ENCODE measurements at places on chromosomes 1 and 21.

DNA sequence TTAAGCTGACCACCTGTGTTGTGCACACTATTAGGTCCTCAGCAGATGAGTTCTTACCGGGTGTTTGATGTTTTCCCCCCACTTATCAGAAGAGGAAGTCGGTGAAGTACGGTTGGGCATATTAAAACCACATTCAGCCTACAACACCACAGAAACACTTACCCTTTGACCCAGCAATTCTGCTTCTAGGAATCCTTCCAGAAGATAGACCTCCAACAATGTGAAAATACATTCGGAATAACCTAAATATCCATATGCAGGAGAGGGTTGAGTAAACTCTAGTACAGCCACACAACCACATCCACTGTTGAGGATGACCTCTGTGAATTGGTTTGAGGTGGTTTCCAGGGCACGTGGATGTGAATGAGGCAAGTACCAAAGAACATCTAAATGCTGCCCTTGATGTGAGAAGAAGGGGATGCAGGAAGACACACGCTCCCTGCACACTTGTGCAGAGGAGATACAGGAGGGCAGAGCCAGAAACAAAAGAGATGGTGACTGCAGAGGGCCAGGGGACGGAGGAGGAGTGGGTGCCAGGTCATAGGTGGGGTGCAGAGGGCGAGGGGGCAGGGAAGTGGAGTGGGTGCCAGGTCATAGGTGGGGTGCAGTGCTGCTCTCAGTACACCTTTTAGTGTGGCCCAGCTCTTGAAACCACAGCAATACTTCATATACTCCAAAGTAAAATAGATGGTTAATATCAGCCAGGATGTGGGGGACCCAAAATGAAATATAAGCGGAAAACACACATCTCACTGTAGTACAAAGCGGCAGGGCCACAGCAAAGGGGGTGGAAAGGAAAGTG, 12.8 kb downstream of the ADARB1 start:
- no peak for DNase-seq

DNA sequence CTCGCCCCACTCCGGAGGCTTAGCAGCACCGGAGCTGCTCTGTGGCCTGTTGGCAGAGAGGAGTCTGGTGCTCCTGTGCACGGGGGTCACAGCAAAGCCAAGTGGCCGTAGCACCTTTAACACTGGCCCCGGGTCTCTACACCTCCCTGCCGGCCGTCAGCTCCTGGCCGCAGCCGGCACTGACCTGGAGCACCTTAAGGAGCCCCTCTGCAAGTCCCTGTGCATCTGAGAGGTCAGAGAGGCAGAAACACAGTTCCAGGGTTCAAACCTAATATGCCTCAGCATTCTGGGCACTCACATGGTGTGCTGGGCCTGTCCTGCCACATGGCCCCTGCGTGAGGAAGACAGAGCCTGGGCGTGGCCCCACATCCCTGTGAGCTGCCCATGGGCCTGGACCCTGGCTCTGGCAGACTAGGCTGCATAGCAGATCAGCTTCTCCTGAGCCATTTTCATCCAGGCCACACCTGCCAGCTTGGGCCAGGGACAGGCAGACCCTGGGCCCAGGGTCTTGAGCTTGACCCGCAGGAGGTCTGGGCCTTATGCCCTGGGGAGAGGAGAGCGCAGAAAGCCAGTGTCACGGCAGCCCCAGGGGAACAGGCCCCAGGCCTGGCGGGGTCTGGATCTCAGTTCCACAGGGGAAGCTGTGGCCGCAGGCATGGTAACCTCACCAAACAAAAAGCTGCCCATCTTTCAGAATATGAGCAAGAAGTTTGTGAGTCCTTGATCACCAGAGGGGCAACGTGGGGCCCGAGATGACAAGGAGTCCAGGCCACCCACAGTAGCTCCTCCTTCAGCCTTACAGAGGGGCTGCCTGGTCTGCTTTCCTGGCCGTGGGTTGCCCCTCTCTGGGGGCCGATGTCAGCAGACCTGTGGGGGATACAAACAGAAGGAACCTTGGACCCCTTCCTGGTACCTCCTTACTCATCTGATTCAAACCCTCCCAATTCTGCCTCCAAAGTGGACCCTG, 146.0 kb upstream of the COL6A1 start:
- DNase-seq = no peak

DNA sequence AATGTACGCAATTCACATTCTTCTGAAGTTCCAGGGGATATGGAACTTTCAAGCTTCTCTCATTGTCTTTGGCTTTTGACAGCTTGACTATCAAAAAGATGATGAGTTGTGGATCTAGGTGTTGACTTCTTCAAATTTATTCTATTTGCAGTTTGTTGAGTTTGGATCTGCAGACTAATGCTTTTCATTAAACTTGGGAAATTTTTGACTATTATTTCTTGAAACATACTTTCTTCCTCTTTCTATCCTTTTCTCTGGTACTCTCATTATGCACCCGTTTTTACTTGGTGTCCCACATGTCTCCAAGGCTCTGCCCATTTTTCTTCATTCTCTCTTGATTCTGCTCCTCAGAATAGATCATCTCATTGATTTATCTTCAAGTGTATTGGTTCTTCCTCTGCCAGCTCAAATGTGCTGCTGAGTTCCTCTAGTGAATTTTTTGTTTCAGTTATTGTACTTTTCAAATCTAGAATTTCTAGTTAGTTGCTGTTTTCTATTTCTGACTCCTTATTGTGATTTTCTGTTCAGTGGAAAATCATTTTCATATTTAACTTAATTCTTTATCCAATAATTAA, 49.4 kb downstream of the CYP2J2 start:
- no peak for DNase-seq

DNA sequence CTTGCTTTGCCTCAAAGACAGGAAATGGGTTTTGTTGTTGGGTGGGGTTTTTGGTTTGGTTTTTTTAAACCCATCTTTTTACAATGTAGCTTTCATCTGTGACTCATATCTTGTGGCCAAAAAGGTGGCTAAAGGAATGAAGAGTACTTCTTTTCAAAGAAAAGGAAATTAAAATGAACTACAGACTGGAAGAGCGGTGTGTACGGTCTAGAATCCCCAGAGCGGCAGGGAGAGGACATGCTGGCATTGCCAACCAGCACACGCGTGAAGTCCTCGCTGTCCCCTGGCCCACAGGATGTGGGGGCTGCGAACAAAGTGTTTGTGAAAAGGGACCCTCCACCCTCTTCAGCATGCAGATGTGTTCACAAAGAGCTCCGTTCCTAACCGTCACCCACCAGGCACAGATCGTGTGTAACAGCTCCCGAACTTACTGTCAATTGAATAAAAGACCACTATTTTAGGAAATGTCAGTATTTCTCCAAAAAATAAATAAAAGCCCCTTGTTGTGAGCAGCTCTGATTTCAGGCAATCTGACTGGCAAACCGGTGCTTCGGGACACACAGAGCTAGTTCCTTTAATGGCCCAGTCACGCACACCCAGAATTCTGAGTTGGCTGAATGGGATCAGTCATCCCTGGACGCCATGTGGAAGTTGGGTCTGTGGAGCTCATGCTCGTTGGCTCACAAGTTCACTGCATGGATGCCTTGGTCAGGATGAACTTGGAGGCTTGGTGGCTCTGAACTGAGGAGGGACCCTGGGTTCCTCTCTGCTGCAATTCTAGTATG, 602.9 kb downstream of the NPHP4 start:
- DNase-seq = no peak

GRCh38 chr1:29452463-29453230, 216.3 kb downstream of the PTPRU start:
- no peak for DNase-seq

DNA sequence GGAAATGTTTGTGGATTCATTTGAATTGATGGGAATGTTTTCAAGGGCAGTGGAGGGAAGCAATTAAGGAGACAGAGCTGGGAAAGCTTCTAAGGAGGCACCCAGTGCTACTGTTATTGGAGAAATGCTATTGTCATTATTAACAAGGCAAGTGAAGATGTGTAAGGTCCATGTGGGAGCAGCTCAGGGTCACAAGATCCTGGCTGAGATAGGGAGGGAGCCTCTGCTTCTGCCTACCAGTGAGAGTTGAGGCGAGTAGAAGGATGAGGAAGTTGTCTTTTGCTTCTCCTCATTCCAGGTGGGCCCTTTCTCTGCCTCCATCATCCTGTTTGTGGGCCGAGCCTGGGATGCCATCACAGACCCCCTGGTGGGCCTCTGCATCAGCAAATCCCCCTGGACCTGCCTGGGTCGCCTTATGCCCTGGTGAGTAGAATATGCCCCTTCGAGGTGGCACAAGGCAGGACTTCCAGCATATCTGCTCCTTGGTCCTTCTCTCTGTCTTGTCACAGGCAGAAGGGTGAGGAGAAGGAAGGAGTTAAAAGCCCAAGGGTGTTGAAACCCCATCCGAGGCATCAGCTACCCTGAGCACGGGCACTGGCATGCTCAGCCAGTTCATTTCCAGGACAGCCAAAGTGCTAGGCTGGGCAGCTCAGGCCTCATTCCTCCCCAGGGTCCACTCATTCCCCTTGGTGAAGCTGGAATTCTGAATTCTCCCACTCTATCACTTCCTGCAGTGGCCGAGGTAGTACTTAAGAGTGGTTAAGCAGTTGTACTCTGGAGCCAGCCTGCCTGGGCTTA, 3.7 kb downstream of the MFSD2A start:
- no peak for DNase-seq

DNA sequence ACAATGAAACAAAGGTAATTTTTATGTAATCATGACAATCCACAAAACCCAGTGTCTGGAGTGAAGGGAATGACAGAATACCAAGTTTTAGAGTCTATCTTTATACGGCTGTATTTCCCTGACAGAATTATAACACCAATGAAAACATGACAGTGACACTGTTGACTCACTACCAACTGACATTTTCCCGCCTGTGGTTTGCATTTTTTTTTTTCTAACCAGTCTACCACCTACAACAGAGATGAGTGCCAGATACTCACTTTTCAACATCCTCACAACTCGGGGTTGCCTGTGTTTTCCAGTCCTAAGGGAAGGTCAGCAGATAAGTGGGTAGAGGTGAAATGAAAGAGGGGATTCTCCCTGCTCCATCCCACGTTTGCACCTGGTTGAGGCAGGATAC, 118.9 kb downstream of the KCNJ6 start:
- peak; percentile 7 for DNase-seq

GRCh38 chr1:87186346-87186745, 142.3 kb upstream of the LMO4 start:
- DNase-seq = no peak

DNA sequence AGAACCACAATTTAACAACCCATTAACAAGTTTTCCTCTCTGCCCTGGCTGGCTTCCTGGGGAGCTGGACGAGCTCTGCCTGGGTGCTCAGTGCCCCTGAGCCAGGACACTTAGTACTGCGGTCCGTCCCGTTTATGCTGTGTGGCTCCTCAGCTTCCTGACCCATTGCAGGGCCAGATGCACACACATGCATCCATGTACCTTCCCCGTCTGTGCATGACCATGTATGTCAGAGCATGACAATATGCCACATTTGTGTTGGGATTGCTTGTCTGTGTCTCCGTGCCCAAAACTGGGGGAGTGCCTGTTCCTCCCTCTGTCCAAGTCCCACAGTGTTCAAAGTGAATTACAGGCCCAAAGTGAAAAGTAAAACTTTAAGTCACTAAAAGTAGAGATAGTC, 9.7 kb upstream of the TFF3 start:
- no peak for DNase-seq

DNA sequence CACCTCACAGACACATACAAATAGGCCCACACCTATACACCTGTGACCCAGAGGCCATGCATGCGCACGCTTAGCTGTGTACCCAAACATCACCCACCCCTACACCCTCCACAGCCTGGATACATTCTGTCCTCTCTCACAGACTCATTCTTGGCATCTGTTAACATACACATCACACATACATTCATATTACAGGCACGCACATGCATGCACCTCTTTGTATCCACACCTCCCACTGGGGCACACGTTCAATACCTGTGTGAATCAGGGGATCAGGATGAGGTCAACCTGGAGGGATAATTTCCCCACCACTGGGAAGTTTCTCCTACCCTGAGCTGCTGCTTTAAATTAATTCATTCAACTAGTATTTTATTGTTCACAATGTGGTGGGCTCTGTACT, 35.6 kb upstream of the EPB41 start:
- no peak for DNase-seq

- DNase-seq = no peak
Measured at GRCh38 chr1:175195281-175195680, 2.7 kb upstream of the KIAA0040 start.

GRCh38 chr1:153614189-153614900, 1.4 kb upstream of the S100A16 start:
- DNase-seq = no peak

DNA sequence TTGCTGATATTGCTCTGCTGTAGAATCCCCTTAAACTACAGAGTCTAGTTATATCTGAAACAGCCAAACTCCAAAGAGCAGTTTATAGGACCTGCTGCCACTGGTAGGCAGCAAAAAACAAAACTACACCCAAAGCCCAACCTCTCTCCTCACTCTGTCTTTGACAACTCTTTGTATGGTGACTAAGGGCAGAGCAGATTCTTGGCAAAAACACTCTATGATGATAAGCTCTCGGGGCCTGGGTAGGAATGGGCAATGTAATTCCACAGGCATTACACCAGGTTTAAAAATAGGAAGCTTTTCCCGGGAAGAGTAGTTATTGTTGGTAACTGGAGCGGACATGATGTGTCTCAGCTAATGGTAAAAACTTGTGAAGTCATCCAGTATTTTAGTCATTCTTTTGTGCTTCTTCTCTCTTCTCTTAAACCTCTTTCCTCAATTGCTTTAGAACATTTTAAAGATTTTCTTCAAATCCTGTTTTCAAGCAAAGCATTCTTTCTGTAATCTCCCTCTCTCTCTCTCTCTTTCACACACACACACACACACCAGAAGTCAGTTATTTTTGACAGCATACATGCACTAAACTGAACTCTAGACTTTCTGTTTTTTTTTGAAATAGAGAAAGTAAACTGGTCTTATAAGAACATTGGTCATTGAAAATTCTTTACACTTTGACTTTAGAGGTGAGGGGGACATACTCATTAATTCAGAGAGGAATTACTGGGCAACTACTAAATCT, 193.5 kb downstream of the PAPPA2 start:
- no peak for DNase-seq

- no peak for DNase-seq
Measured at GRCh38 chr1:73782901-73783300, 415.1 kb downstream of the LRRIQ3 start.
